ENCODE measurements at places on chromosomes 1 and 21.
A peak's percentile ranks its signal among the peaks of the same experiment; 100 is the strongest.

DNA sequence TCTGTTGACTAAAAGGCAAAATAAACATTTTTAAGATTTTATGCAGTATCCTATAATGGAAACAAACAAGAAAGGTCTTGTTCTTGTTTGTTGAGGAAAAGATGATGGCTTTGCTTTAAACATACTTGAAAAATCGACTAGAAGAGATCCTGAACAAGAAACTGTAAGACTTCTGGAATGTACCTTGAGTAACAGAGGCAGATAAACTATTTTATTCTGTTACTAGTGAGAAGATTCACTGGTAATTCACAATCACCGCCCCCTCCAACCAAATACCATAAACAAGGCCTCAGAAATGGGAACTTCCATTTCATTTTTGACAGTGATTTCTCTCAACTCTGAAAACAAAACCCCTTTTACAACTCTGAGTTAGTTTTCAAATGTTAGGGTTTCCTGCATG is 18.1 kb downstream of the TSEN15 start:
- no peaks in the 10 kb centered on the region for H3K4me1 ChIP-seq
- peaks cover 39% of the 10 kb centered on the region for H3K36me3 ChIP-seq
- H3K27me3 ChIP-seq = no peaks in the 10 kb centered on the region
- DNase-seq = no peak
- H3K27ac ChIP-seq = no peak overlapping the region

DNA sequence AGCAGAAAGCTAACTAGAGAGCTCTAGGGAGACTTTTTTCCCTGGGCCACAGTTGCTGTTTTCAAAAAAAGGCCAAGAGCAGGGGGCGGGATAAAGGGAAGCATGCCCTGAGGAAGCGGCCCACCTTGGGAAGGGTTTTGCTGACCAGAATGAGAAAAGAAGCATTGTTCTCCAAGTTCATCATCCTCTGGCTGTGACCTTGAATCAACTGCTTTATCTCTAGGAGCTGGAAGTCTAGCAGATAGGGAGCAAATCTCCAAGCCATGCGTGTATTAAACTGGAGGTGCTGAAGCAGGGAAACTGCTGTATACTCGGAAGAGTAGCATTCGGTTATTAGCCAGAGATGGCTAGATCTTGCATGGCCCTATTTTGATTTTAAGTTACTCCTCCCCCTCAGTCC is 64.8 kb downstream of the ATP2B4 start:
- H3K4me1 ChIP-seq = peaks cover 28% of the 10 kb centered on the region
- H3K27me3 ChIP-seq = no peaks in the 10 kb centered on the region
- peaks cover 22% of the 10 kb centered on the region for H3K36me3 ChIP-seq
- DNase-seq = no peak
- peak overlapping the region; percentile 79 for H3K27ac ChIP-seq

DNA sequence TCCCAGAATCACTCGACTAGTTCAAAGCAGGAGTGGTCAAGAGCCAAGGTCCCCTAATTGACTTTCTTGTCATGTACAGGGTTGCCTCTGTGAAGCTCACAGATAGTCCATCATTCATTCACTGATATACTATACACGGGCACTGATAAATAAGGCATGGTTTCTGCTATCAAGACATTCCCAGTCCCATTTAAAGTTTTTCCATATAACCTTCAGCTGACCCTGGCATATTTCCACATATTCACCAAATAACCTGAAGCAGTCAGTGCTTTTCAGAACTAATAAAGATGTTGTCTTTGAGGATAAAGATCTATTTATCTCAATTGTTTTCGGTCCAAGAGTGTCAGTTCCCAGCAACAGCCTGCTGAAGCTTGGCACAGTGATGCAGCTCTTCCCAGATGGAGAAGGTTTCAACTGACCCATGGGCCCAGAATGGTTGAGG is 173.4 kb downstream of the ZZZ3 start:
- H3K27me3 ChIP-seq = no peaks in the 10 kb centered on the region
- no peaks in the 10 kb centered on the region for H3K36me3 ChIP-seq
- peaks cover 9% of the 10 kb centered on the region for H3K4me1 ChIP-seq
- no peak overlapping the region for H3K4me3 ChIP-seq
- H3K27ac ChIP-seq = no peak overlapping the region
- DNase-seq = no peak

GRCh38 chr21:33650929-33651509 is 8.7 kb downstream of the ITSN1 start:
- H3K4me1 ChIP-seq = peaks cover 38% of the 10 kb centered on the region
- H3K4me3 ChIP-seq = no peak overlapping the region
- peaks cover 7% of the 10 kb centered on the region for H3K36me3 ChIP-seq
- peak overlapping the region; percentile 78 for H3K27ac ChIP-seq
- H3K27me3 ChIP-seq = no peaks in the 10 kb centered on the region

DNA sequence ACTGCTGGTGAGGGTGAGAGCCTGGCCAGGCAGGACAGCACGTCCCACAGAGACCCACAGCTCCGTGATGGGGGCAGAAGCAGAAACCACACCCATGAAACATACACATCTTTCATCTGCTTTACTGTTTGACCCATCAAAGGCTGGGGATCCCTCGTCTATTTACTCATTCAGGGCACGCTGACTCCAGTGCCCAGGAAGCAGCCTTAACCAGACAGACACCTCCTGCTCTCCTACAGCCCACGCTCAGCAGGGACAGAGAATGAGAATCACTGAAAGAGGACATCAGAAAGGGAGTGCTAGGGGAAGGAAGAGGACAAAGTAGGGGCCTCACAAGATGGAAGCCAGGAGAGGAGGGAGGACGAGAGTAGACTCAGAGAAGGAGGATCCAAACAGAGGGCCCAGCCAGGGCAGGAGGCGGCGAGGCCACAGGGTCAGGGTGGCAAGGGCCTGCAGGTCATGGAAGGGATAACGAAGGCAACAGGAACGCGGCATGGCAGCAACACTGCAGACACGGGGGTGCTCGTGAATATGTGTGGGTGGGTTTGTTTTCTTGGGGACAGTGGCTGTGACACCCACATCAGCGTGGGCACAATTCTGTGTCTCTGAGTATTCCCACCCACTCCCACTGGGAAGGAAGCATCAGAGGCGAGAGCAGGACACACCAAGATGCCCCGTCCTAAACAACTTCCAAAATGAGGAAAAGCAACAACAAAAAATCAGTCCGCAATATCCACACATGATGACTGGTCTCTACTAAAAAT is 15.4 kb upstream of the NADK start:
- peaks cover 51% of the 10 kb centered on the region for H3K36me3 ChIP-seq
- no peak for DNase-seq
- no peaks in the 10 kb centered on the region for H3K4me1 ChIP-seq
- H3K27me3 ChIP-seq = no peaks in the 10 kb centered on the region

- no peaks in the 10 kb centered on the region for H3K4me1 ChIP-seq
- no peak overlapping the region for H3K4me3 ChIP-seq
- no peak for DNase-seq
- H3K36me3 ChIP-seq = no peaks in the 10 kb centered on the region
- no peak overlapping the region for H3K27ac ChIP-seq
These were observed 609.6 kb downstream of the BRINP3 start for GRCh38 chr1:189868021-189868420.

- no peaks in the 10 kb centered on the region for H3K27me3 ChIP-seq
- peaks cover 47% of the 10 kb centered on the region for H3K36me3 ChIP-seq
- no peak overlapping the region for H3K27ac ChIP-seq
- H3K4me3 ChIP-seq = no peak overlapping the region
These were observed 161.3 kb upstream of the SGIP1 start for GRCh38 chr1:66372522-66373101.

- no peak overlapping the region for H3K4me3 ChIP-seq
- H3K27me3 ChIP-seq = no peaks in the 10 kb centered on the region
- peaks cover 18% of the 10 kb centered on the region for H3K4me1 ChIP-seq
- H3K36me3 ChIP-seq = peaks cover 6% of the 10 kb centered on the region
- DNase-seq = no peak
- peak overlapping the region; percentile 43 for H3K27ac ChIP-seq
These were observed 42.7 kb upstream of the SLC16A1 start for GRCh38 chr1:112998592-112999235.

- H3K4me1 ChIP-seq = peaks cover 76% of the 10 kb centered on the region
- H3K36me3 ChIP-seq = no peaks in the 10 kb centered on the region
- H3K4me3 ChIP-seq = no peak overlapping the region
- DNase-seq = no peak
- no peaks in the 10 kb centered on the region for H3K27me3 ChIP-seq
These were observed 3.5 kb upstream of the GNG12 start for GRCh38 chr1:67836769-67837168.

- H3K27ac ChIP-seq = no peak overlapping the region
- H3K27me3 ChIP-seq = peaks cover 45% of the 10 kb centered on the region
- H3K4me1 ChIP-seq = no peaks in the 10 kb centered on the region
- no peak overlapping the region for H3K4me3 ChIP-seq
- H3K36me3 ChIP-seq = no peaks in the 10 kb centered on the region
These were observed 5.2 kb upstream of the PRR9 start for GRCh38 chr1:153212201-153212600.

DNA sequence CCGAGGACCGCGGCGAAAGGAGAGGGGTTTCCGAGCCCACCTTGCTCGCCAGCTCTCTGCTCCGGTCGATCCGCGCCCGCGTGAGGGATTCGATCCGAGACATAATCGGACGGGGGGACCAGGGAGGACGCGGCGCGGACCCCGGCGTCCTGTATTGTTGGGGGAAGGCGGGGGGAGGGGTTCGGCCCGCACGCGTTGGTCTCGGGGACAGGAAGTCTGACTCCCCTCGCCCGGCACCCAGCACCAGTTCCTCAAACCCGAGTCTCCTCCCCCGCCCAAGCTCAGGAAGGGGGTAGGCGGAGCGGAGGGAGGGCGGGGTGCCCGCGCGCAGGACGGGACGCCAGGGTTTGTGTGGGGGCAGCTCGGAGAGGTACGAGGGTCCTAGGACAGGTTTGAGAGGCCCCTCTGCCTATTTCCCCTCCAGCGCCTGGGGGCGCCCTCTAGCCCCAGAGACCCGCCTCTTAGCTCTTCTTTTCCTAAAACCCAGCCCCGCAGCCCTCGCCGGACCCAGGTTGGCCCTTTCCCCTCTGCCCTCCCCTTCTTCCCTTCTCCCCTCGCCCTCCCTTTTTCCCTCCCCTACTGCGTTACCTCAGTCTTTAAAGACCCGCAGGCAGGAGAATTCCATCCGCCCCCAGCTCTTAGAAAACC is at the start of gene ARHGEF2:
Gene ARHGEF2 (minus strand): TSS at position 223 of the 648 bp plus-strand sequence. CDS start 120 bp downstream, at position 103.
- DNase-seq = peak; percentile 59
- H3K4me1 ChIP-seq = peaks cover 70% of the 10 kb centered on the region
- H3K27ac ChIP-seq = peak within 1 kb of the TSS; percentile 97

- H3K36me3 ChIP-seq = no peaks in the 10 kb centered on the region
- H3K4me1 ChIP-seq = peaks cover 4% of the 10 kb centered on the region
- H3K27me3 ChIP-seq = no peaks in the 10 kb centered on the region
These were observed 51.6 kb downstream of the NID1 start for GRCh38 chr1:236013330-236013729.

GRCh38 chr1:20792196-20792595 is 5.1 kb upstream of the HP1BP3 start:
- no peaks in the 10 kb centered on the region for H3K36me3 ChIP-seq
- no peak overlapping the region for H3K27ac ChIP-seq
- H3K4me1 ChIP-seq = peaks cover 9% of the 10 kb centered on the region
- no peak overlapping the region for H3K4me3 ChIP-seq

DNA sequence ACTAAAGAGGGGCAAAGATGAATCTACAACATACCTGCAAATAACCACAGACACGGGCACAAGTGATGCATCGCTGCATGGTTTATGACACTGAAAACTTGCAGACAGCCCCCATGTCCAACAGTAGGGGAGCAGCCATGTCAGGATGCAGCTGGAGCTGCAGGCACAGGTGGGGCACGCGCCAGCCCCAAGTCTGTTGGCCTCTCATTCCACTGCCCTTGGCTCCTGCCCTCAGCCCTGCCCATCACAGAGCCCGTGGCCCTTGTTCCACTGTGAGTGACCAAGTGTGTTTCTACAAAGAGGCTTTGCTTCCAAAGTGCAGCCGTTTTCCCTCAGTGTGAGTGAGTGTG is 3.2 kb upstream of the PADI4 start:
- no peak overlapping the region for H3K27ac ChIP-seq
- DNase-seq = no peak
- peaks cover 6% of the 10 kb centered on the region for H3K4me1 ChIP-seq
- H3K4me3 ChIP-seq = no peak overlapping the region
- H3K27me3 ChIP-seq = no peaks in the 10 kb centered on the region

GRCh38 chr21:31543191-31543590 is 116.3 kb upstream of the SOD1 start:
- H3K27me3 ChIP-seq = no peaks in the 10 kb centered on the region
- no peak overlapping the region for H3K4me3 ChIP-seq
- DNase-seq = no peak
- H3K4me1 ChIP-seq = peaks cover 31% of the 10 kb centered on the region

DNA sequence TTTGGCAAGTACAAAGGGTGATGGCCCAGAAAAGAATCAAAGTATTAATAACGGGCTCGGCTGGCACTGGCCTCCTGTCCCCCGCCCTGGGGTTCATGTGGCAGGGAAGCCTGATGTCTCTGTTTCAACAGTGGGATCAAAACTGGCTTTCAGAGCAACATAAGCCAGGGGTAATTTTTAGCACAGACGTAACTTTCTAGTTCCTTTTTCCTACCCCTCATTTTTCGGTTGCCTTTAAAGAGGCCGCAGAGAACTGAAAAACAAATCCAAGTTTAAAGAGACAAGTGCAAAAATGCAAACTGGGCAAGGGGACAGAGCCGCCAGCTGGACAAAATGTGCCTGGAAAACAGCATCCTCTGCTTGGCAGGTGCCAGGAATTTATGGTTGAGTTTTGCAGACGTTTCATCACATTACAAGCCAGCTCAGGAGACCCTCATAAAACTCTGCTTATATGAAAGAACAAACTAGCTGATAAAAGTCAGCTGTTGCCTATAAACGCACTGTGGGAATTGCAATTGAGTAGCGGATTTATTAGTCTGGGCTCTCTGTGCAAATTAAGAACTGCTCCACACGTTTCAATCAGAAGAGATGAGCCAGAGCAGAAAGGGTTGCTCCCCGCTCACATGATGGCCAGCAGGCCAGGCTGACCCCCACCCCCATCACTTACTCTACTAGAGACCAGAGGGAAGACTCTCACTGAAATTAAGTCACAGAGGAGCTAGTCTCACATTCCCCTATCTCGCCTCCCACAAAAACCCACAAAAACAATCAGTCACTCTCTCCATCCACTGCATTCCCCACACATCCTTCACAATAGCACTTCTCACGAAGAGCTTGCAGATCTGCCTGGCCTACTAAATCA is 15.8 kb upstream of the CDCA8 start:
- peaks cover 52% of the 10 kb centered on the region for H3K27me3 ChIP-seq
- H3K36me3 ChIP-seq = peaks cover 6% of the 10 kb centered on the region
- H3K4me1 ChIP-seq = no peaks in the 10 kb centered on the region
- H3K27ac ChIP-seq = no peak overlapping the region

DNA sequence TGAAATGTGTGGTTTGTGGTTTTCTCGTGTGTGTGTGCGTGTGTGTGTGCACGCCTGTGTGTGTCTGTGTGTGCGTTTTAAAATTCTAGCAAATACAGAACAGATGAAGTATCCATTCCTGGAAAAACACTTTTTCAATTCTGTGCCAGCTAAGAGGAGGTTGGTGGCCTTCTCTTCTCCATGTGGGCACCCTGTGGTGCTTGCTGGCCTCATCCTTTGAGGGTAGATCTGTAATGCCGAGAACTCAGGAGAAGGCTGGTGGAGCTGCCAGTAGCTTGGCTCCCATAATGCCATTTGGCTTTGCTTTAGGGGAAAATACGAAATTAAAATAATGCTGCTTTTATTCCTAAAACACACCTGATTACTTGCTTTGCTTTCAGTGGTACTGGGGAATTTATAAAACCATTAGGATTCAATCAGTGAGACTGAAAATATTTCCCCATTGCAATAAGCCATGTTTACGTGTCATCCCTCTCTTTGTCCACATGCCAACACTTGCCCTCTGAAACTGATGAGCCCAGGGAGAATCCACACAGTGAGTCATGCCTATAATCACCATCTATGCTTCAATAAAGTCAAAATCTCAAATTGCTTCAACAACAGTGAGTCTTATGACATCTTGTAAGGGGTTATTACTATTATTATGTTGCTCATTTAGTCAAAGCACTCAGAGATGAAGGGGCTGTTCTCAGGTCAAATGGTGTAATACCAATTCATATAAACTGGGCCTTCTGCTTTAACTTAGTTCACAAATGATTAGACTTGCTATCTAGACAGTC is 39.2 kb downstream of the ABCA4 start:
- no peaks in the 10 kb centered on the region for H3K27me3 ChIP-seq
- peak overlapping the region; percentile 6 for H3K27ac ChIP-seq
- H3K4me1 ChIP-seq = peaks cover 48% of the 10 kb centered on the region
- DNase-seq = no peak
- no peak overlapping the region for H3K4me3 ChIP-seq
